HT1080 (cell line): ENCODE measurements at places on chromosomes 1 and 21.

- no peak for DNase-seq
Observed at GRCh38 chr1:203662360-203662759, 35.7 kb downstream of the ATP2B4 start.

GRCh38 chr1:173411835-173412742, 65.0 kb upstream of the PRDX6 start:
- DNase-seq = peak; percentile 73

- no peak for DNase-seq
Observed at GRCh38 chr1:110596312-110596711, 9.8 kb downstream of the KCNA2 start.

DNA sequence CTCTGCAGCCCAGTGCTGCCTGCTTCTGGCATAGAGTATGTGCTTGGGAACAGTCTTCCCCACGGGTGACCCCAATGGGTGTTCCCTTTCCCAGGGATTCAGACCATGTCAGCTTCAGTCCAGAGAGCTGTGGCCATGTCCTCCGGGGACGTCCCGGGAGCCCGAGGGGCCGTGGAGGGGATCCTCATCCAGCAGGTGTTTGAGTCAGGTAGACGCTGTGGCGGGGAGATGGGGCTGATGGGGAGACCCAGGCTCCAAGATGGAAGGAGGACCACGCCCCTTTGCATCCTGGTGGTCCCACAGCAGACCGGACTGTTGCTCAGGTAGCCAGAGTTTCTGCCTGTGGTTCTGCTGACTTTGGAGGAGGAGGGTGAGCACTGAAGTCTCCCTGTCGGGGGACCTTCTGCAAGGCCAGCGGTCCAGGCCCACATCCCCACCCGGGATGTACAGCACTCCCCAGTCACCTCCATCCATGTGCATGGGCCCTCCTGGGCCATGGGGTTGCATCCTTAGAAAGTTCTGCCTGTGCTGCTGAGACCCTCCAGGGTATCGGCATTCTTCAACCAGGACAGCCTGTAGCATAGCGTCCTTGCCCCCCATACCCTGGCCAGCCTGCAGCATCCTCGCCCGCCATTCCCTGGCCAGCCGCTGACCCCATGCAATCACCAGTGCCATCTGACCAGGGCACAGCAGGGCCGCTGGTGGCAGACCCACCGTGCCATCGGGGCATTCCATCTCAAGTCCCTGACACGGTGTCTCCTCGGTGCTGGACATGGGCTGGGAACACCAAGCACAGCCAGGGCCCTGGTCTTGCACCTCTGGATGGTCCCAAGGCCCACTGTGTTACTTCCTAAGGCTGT, 2.8 kb downstream of the AIRE start:
- no peak for DNase-seq

- DNase-seq = no peak
Observed at GRCh38 chr1:44151808-44152207, 10.4 kb upstream of the KLF18 start.

DNA sequence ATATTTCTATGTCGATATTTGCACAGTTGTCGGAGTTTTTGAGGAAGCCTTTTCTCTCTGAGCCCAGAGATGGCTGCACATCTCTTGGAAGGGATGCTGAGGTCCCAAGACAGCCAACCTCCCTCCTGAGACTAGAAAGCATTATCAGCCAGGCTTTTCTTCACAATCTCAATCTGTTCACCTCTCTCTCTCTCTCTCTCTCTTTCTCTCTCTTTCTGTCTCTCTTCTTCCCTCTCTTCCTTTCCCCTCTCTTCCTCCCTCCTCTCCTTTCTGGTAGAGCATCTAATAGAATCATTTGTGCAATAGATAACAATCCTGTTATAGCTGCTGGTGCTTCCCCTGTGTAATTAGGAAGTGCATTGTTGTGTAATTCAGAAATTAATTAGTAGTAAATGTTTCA, 131.8 kb downstream of the CAPN8 start:
- no peak for DNase-seq

DNA sequence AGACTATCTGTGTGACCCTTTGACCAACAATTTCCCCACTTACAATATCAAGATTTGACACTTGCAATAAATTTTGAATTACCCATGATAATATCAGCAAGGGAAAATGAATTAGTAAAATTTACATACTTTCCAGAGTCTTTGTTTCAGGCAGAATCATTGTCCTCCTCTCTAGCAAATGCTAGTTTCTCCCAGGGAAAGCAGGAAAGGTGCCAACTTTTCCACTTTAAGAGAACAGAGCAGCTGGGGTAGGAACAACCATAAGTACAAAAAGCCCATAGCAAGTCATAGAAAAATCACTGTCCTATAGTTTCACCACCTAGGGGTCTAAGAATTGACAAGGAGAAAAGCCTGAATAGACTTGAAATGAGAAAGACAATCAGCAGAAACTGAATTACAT, 67.1 kb upstream of the GUCA2B start:
- no peak for DNase-seq
